KBM-7 (cell line): ENCODE measurements at places on chromosomes 5 and 9.
A peak's percentile ranks its signal among the peaks of the same experiment; 100 is the strongest.

GRCh38 chr5:121121786-121122185 lies 657.7 kb downstream of the PRR16 start:
- no peak for DNase-seq

- no peak for DNase-seq
These were observed 3.0 kb upstream of the ZBTB34 start for GRCh38 chr9:126857261-126857960.

DNA sequence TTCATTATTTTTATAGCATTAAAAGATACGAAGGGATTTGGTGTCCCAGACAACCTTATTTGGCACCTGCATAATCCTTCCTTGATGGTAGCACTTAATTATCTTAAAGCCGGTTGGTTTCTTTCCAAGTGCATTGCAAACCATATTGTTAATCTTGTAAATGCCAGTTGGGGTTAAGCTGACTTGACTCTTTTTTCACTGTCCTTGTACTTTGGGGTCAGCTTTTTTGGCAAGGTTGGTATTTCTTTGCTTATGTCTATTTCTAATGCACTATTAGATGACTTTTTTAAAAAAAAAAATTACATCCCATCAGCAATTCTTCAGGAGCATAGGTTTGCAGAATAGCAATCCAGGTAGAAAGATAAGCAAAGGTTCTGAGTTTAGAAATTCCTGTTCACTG lies 466.8 kb upstream of the TLE4 start:
- DNase-seq, result no peak

GRCh38 chr9:126474786-126475485 lies 138.8 kb upstream of the LMX1B start:
- DNase-seq, result no peak

GRCh38 chr5:14373685-14374084 lies 207.9 kb upstream of the OTULINL start:
- DNase-seq, result no peak

DNA sequence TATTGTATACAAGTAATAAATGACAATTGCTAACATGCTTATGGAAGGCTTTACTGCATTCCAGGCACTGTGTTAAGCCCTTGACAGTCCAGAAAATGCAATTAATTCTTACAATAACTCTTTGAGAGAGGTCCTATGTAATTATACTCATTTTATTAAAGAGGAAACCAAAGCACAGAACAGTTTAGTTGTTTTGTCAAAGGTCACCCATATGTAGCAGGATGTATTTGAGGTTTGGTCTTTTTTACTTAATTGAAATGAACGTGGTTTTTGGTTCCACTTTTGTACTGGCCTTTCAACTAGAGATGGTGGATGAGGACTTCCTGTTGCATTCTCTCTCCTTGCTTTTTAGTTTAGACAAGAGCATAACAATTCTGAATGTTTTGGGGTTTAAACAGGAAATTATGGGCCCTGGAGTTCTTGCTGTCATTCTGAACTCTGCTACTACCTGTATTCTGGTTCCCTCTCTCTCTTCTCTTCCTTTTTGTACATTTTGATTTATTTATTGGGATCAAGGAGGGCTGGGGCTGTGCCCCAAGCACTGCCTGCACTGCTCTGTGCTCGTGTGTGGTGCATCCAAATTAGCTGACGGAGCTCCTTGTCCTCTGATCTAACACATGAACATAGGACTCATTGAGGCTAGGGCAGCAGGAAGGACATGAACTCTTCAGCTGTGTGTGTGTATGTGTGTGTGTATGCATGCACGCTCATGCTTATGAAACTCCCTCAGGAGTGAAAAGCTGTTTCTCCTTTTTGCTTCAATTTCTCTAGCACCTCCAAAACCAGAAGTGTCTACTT lies 47.4 kb downstream of the SLC28A3 start:
- DNase-seq, result peak; percentile 31

DNA sequence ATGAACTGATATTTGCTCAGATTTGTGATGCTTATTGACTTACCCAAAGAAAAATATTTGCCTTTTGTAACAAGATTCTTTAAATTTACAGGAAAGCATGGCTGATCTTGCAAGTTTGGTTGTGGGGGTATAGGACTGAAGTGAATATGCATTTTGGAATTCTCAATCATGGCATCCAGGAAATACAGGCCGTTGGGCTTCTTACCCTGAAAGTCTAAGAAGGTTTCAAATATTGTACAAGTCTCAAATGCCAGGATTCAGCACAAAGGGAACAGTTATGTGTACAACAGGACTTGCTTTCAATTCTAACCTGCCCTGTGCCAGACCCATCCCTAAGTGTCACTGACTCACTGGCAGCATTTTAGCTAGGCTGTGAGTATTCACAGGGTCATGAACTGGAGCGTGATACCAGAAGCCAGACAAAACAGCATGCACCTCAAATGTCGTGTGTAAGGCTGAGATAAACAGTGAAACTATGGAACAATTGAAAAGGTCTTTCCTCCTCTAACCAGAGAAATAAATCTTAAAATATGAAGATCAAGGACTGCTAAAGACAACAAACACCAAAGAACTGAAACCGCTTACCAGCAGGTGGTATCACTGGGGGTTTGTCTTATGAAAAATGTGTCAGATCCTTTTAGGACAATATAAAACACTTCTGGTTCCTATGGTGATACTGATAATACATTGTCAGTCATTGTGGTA lies 168.6 kb upstream of the RGMB start:
- DNase-seq, result no peak

DNA sequence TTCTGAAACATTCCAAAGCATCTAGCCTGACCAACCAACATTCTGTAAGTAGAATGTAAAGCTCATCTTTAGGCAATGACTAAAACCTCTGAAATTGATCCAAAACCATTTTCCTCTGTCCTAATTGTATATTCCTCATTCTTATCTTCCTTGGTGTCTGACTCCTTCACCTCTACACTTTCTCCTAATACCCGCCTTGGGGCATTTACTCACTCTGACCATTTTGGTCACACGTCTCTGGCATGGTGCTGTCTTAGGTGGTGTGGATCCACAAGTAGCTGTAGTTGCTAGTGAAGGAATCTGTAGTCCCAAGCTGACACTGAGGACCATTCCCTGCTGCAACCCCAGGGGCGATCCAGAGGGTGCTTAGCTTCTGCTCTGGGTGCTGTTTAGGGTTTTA lies 40.8 kb upstream of the LMNB1 start:
- DNase-seq, result no peak

GRCh38 chr9:35085078-35085477 lies 5.3 kb upstream of the FANCG start:
- DNase-seq, result no peak

DNA sequence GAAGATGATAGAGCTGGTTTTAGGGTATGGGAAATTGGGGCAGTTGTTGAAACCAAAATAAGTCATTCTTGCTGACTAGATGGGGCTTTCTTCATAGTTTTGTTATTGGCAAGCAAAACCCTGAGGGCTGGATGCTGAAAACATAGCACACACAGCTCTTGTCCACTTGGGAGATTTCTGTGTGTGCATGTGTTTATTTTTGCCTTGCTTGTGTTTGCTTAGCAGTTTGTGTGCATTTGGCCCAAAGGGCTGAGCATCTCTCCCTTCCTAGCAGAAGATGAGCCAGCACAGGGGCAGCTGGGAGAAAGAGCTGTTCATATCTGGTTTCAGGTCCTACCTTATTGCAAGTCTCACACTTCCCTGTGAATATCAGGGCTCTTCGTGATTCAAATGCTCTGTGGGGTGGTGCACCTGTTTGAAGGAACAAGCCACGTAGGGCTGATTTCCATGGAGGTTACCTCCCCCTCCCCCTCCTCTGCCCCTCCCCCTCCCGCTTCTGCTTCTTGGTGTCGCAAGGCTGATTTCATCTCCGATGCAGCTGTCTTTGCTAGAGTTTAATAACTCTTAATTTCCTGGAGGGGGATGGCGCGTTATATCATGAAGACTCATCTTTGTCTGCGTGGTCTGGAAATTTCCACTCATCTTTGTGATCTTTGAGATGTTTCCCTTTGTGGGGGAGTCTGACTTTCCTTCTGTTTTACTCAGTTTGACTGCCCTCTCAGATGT lies 296.5 kb downstream of the ARHGAP26 start:
- DNase-seq, result no peak

- DNase-seq, result no peak
These were observed 86.2 kb downstream of the GIN1 start for GRCh38 chr5:103033696-103034095.

- no peak for DNase-seq
These were observed 57.3 kb downstream of the MED10 start for GRCh38 chr5:6321078-6321477.

GRCh38 chr5:87340716-87341115 lies 72.0 kb downstream of the CCNH start:
- peak; percentile 55 for DNase-seq

GRCh38 chr5:127072861-127073846 lies at the start of gene C5orf63:
Gene C5orf63 (minus strand): TSS chr5:127073502. CDS start chr5:127058995, 14,507 bp downstream.
- no peak for DNase-seq

DNA sequence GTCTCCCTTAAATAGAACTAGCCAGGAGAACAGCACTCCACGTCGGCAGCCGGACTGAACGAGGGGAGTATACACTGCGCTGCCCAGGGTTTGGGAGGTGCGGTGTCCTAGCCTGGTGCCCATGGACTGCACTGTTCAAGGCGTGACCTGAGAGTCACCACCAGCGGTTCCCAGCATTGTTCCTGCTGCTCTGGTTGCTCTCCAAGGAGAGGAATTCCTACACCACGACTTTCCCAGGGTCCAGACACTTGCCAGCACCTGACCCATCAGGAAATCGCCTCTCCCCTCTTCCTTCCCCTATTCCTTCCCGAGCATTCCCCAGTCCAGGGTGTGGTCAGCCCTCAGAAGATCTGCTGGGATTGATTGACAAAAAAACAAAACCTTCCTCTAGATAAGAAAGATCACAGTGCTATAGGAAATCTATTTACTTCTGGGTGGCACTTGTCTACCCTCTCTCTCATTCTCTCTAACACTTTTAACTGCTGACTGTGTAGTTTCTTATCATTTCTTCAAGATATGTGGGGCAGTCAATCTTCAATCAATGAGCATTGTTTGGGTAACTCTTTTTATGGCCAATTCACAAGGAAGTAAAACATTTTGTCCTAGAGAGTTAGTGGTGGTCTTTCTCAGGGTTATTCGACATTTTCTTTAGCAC lies 297.8 kb upstream of the ACTBL2 start:
- no peak for DNase-seq

DNA sequence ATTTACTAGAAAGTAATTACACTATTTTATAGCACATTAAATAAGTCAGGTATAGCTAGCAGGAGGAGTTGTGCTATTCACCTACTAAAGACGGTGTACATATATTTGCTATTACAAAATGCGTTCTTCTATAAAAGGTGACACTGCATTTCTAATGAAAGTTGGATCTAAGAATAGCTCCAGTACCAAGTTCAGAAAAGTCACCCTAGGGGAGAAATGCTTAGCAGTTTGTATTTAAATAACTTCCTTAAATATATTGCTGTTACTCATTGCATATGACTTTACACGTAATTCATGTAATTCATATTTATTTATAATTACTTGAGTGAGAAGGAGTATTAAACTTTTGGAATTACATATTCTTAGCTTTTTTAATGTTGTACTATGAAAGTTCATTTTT lies 7.0 kb upstream of the SUB1 start:
- no peak for DNase-seq

DNA sequence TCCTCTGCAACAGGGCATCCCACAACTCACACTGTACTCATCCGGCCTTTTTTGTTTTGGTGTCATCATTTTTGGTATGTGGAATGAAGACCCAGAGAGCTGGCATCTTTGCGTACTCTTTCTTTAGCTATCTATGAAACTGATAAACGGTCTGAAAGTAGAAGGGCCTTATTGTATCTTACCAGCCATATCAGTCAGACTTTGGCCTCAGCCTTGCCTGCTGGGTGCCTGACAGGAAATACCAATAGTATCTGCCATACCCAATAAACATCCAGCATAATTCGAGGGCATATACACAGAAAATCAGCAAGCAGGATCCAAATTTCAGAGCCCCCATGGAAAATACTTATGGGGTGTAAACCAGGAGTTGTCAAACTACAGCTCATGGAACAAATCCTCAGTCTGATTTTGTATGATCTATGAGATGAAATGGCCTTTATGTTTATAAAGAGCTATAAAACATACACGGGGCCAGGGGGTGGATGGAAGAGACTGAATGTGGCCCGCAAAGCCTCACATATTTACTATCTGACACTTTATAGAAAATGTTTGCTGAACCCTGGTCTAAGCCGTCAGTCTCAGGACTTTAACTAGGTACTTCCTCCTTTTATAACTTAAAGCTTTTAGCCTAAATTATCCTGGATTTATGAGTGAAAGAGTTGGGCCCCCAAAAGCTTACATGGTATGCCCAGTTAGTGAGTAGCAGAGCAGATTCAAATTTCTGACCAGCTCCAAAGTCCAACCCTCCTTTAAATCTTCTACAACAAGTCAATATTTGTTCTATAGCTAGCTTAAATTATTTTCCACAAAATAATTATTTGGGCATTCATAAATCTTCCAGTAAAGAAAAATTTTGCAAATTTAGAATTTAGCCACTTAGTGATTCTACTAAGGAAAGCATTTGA lies 308.0 kb upstream of the PUM3 start:
- no peak for DNase-seq

- no peak for DNase-seq
These were observed 106.6 kb downstream of the PDE8B start for GRCh38 chr5:77316871-77317661.

- DNase-seq, result no peak
These were observed 452.5 kb upstream of the RIOK2 start for GRCh38 chr5:97635553-97635952.

- DNase-seq, result no peak
These were observed 263.6 kb upstream of the PCSK5 start for GRCh38 chr9:75626860-75627259.

GRCh38 chr9:135504262-135505243 lies 4.1 kb downstream of the MRPS2 start:
- DNase-seq, result peak; percentile 52

DNA sequence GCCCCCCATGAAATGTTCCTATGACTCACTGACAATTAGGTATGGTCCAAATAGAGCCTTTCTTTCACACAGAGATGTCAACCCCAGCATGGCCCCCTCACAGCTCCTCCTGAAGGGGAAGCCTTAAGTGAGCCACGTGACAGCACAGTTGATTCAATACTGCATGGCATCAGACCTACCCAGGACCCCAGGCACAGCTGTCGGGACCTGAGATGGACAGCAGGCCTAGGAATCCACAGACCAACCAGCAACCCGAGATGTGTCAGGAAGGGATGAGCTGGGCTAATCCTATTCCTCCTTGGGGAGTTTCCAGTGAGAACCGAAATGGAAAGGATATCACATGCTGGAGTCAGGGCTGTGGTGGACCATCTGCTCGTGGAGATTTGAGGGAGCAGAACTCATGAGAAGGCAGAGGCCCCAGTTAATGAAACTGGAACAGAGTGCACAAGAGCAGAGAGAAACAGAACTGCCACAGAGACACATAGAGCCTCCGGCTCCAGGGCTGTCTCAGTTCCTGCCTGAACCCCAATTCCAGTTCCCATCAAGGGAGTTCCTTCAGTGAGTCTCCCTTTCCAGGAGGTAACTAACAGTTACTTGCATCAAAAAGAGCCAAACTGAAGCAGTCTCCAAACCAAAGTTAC lies 42.1 kb upstream of the SMIM23 start:
- DNase-seq, result no peak

GRCh38 chr5:150394131-150394530 lies 18.6 kb downstream of the CD74 start:
- no peak for DNase-seq
